Amniotic stem cell (primary cell): ENCODE measurements at places on chromosomes 11 and 22.
A peak's percentile ranks its signal among the peaks of the same experiment; 100 is the strongest.

DNA sequence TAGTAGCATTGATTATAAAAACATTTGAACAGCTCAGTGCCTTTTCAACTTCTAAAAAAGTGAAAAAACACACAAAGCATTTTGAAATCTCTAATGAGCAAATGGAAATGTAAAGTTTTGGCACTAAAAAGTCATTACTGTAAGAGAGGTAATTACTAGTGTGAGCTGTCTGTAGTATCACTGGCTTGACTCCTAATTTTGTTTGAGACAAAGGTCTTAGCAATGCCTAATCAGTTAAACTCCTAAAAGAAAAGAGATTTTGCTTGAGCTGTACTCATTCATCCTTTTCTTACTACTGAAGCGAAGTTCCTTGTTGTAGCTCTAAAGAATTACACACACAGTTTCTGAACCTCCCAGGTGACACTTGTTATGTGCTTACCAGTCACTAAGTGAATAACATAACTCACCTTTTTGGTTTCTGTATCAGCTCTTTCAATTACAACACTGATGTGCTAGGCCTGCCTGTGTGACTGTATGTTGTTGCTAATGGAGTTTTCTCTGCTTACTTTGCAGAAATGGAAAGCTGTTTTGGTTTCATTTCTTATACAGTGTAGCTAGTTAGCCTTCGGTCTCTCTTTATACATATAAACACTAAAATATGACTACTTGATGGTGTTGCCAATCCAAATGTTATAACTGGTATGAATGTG lies 924.4 kb upstream of the TENM4 start:
- no peak for DNase-seq

- DNase-seq = no peak
Measured at GRCh38 chr11:66265531-66266377, 2.7 kb upstream of the RAB1B start.

- no peak for DNase-seq
Measured at GRCh38 chr11:10900681-10901415, 43.0 kb upstream of the ZBED5 start.

- no peak for DNase-seq
Measured at GRCh38 chr11:58621586-58622262, 741 bp upstream of the CNTF start.

GRCh38 chr11:79040348-79040747 lies 400.5 kb downstream of the TENM4 start:
- DNase-seq = no peak

DNA sequence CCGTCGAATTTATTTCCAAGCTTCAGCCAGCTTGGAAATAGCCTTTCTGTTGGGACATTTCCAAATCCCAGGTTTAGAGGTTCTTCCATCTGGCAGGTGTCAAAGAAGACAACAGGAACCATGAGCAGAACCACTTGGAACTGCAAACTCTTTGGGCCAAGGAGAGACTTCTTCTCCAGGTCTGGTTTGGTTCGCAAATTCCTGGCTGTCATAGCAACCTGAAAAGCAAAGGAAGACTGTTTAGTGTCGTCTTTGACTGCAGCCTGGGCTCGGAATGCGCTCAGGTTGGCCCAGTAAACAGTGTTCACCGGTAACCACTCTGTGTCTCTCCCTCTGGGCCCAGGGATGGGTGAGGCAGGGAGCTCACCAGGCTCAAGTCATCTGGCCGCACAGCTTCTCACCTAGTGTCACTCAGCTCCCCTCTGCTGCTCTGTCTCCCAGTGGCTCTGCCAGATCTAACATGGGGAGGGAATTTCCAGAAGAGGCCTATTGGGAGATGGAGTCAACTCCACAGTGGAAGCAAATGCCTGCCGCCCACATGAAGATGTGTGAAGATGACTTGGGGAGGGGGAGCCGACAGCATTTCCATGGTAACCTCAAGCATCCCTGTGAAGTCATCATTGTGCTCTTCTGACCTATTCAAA lies 11.9 kb upstream of the CLMP start:
- DNase-seq = no peak

DNA sequence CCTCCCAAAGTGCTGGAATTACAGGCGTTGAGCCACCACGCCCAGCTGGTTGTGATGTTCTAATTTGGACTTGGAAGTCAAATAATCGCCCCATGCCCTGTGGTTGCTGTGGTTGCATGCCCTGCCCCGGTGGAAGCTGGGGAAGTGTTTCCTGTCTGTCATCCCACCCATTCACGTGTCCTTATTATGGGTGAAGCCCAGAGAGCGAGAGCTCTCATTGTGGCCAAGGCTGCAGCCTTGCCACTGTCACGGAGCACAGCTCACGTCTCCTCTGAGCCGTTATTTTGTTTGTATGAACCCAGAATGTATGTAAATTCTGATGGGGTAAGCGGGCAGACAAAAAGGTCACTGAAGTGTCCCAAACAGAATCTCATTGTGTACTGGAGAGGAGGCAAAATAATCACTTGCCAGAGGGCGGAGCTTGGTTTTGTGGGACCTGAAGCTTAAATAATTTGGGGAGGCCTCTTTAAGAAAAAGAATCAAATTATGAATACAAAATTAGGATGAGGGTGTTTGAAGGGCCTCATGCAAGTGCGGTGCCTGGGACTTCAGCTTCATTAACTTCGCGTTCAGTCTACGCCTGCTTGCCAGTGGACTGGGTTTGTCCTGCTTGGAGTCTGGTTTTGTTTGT lies 25.8 kb upstream of the TREH start:
- DNase-seq = no peak

- DNase-seq = no peak
Measured at GRCh38 chr11:14189874-14190273, 169.1 kb downstream of the RRAS2 start.

DNA sequence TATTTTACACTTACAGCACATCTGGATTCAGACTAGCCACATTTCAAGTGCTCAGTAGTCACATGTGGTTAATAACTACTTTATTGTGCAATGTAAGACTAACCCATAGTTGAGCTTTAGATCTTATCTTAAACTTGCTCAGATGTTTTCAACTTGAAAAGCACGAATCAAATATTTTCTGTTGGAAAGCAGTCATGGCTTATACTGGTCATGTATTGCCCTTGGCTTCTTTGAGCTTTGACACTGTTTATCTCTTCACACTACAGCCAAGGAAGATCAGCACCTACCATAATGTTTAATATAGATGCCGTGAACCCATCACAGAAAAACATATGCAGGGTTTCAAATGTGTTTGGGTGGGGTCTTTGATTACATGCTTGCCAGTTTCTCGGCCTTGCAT lies 4.4 kb downstream of the RBX1 start:
- DNase-seq = no peak

- no peak for DNase-seq
Measured at GRCh38 chr22:47307822-47308221, 545.4 kb downstream of the TBC1D22A start.

DNA sequence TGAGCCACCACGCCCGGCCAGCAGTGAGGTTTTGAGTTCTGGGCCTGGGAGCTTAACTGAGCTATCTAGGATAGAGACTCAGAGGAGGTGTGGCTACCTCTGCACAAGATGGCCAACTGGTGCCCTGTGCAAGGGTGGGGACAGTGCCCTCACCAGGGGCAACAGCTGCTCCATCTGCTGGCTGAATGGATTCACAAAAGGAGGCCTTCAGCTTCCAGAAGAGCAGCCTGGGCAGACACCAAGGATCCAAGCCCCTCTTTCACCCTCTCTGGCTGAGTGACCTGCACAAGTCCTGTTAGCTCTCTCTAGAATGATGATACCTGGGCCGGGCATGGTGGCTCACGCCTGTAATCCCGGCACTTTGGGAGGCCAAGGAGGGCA lies 33.5 kb upstream of the BAIAP2L2 start:
- DNase-seq = no peak

DNA sequence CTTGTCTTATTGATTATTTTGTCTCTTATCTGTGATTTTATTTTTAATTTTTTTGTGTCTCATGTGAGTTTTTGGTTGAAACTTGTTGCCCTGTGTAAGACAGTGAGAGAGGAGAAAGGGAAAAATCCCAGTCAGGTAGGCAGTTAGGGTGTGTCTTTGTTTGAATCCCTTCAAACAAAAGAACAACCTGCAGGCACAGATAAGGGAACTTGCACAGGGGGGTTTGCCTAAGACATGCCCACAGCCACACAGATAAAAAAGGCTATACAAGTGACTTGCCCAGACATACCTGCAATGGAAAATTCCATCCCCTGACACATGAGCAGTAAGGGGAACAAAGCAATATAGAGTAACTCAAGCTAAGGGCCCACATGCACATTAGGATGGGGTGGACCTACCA lies 127.8 kb upstream of the PLET1 start:
- DNase-seq = no peak

- peak; percentile 31 for DNase-seq
Measured at GRCh38 chr11:19978668-19979518, 181.4 kb downstream of the DBX1 start.

GRCh38 chr11:128590587-128590986 lies 3.2 kb upstream of the ETS1 start:
- DNase-seq = no peak

GRCh38 chr22:27990879-27991278 lies 71.8 kb upstream of the PITPNB start:
- no peak for DNase-seq

GRCh38 chr11:6587360-6587953 lies 16.0 kb downstream of the RRP8 start:
- DNase-seq = no peak

DNA sequence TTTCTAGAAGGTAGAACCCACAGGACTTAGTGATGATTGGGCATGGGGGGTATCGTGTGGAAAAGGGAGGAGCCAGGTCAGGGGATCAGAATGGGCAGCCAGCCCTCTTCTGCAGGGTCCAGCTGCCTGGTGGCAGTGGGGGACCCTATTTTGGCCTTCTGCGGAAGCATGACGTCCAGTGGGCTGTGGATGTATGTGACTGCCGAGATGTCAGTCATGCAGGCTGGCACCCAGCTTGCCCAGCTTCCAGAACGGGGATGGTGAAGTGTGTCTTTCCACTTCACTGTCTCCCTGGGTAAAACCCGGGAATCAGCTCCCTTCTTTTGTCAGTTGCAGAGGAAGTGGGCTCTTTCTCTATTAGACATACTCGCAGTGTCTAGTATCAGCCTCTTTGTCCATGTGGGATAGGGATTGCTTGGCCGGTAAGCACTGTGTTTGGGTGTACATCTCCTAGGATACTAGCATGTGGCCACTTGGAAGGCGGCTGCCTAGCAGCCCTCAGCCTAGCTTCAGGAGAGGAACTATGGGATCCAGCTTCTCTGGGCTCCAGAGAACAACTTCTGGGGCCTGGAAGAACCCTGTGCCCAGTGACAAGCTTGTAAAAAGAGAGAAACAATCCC lies 51.4 kb downstream of the GRIK4 start:
- no peak for DNase-seq

- no peak for DNase-seq
Measured at GRCh38 chr11:69892237-69892985, 73.2 kb upstream of the FGF3 start.

DNA sequence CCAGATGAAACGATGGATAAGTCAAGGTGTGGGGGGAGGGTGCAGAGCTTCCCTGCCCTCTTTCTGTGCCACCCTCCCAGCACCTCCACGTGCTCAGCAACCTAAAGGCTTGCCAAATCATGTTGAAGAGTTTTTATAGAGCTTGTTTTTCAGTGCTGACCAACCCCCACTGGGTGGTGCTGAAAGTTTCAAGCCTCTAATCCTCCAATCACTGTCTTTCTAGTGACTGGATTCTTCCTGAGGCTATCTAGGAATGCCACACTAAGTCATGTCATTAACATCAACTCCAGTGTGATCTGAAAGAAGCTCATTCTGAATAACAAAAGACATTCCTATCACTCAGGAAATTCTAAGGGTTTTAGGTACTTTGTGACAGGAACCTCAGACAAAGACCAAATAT lies 382.6 kb downstream of the DYNC2H1 start:
- DNase-seq = no peak

DNA sequence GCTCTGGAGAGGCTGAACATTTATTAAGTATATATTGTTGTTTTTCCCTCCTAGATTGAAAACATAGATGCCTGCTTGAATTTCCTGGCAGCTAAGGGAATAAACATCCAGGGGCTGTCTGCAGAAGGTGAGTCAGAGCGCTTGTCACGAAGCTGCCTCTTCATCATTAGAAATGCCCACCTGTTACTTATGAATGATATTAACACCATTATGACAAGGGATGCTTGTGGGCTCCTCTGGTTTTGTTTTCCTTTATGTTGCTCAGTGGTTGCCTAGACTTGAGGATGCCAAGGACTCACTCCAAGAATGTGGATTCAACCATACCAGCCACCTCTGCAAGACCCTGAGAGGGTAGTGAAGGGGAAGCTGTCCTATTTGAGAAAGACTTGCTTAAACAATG lies 156.2 kb downstream of the NAV2 start:
- no peak for DNase-seq

- DNase-seq = peak; percentile 23
Measured at GRCh38 chr11:74570266-74571061, 21.9 kb upstream of the POLD3 start.

GRCh38 chr11:98734686-98735085 lies 286.1 kb upstream of the CNTN5 start:
- DNase-seq = no peak

DNA sequence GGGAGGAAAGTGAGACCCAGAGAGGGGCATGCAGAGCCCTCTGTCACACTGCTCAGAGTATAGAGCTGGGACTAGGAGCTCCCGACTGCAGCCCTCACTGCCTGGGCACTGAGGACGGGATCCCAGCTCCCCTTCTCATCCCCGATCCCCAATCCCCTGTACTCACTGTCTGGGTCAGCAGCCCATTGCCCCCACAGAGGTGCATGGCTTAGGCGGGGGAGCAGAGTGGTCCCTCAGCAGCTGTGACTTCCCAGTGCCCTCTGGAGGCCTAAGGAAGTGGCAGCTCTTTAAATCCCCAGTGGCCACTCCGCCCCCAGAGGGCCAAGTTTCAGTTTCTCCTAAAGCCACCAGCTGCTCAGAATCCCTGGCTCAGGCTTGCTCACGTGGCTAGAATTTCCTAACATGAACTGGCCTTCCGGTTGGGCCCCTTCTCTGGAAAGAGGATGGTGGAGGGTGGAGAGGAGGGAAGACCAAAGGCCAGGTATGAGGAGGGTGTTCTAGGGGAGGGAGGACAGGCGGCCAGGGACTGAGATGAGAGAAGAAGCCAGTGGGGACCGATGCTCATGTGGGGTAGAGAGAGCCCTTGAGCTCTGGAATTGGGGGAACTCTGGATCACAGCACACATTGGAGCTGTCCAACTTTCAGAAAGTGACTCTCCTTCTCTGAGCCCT lies at the start of gene BATF2:
Gene BATF2, minus strand, starts transcription at position 262 of the 671 bp plus-strand sequence. Its CDS starts 57 bp downstream, at position 205.
- DNase-seq = no peak

DNA sequence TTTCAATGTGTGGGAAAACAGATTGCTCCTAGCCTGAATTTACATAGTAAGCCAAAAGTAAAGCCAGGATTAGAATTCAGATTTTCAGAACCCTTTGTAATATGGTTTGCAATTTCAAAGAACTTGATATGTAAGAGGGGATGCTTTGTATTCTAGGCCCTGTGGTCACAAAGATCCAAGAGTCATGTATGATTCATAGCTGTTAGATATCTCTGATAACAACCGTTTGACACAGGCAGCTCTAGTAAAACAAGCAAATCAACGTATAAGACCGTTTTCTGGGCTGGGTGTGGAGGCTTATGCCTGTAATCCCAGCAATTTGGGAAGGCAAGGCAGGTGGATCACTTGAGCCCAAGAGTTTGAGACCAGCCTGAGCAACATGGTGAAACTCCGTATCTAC lies 79.6 kb downstream of the EMSY start:
- no peak for DNase-seq
